NCI-H460 (cell line): ENCODE measurements at places on chromosomes 2 and 18.

DNA sequence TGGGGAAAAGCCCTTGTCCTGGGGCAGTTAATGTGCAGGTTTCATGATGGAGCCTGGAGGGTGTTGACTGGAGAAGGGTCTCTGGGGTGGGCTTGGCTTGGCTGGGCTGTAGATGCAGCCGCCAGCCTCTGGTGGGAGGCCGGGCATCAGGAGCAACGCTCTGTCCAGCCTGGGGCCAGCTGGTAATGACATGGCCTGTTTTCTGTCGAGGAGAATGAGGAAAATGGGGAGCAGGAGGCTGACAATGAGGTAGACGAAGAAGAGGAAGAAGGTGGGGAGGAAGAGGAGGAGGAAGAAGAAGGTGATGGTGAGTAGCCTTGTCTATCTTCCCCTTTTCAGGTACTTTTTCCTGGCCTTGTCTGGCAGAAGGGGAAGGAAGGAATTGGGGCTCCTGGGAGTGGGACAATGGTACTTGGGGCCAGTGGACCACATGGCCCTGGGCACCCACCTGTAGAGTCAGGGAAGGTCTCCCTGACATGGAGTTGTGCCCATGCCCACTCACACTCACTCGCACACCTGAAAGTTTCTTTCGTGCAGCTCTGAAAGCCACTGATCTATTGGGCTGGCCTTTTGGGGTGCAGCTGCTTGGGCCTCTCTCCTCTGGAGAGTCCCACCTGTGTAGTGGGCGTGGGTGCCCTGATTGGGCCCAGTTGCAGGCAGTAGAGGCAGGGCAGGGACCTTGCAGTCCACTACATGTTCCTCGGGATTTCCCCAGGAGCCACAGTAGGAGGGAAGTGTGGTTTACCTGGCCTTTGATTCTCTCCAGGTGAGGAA lies 3.5 kb downstream of the PTMA start:
- DNase-seq = no peak

DNA sequence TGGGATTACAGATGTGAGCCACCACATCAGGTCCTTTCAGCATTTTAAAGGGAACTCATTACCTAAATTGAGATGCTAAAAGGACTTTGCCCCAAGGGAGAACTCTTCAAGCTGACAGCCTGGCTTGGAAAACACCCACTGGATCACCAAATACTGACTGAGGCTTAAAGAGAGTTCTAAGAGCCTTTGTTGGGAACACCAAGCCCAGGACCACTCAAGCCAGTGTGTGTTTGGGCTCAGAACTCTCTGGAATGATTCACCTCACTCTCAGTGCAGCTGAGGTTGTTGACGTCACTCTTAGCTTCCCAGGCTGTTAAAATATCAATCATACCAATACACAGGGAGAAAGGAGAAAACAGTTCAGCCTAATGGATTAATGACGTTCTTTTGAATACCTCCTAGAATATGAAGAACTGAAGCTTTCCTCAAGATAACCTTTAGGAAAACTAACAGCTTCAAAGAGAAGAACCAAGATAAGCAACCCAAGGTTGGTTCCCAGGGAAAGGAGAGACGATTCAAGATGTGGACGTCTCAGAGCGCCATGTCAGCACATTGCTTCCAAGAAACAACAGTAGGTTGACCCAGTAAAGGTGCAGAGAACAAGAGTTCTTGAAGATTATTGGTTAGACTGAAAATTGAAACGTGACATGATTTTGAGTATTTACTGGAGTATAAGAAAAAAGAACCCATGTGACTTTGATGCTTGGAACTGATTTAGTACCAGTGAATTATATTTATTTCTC lies 48.0 kb upstream of the MGAT4A start:
- no peak for DNase-seq

DNA sequence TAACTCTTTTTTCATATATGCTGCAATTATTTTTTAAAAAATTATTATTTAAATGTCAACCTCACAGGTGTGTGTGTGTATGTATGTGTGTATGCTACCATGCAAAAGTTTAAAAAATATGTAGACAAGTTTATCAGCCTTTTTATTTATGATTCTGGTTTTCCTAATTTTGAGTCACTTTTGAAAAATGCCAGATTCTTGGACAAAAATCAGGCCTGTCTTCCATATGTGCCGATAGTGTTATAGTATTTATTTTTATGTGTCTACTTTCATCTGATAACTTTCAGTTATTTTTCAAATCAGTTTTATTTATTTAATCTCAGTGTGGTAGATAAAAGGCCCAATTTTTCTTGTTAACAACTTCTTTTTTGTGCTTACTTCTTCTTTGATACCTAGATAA lies 176.2 kb downstream of the RDH14 start:
- no peak for DNase-seq

- peak; percentile 41 for DNase-seq
Measured at GRCh38 chr18:25921677-25922421, 168.6 kb downstream of the SS18 start.

GRCh38 chr2:38977047-38977446 lies 87.4 kb downstream of the ARHGEF33 start:
- DNase-seq = no peak

GRCh38 chr18:63160172-63160995 lies 159.2 kb downstream of the BCL2 start:
- DNase-seq = no peak

DNA sequence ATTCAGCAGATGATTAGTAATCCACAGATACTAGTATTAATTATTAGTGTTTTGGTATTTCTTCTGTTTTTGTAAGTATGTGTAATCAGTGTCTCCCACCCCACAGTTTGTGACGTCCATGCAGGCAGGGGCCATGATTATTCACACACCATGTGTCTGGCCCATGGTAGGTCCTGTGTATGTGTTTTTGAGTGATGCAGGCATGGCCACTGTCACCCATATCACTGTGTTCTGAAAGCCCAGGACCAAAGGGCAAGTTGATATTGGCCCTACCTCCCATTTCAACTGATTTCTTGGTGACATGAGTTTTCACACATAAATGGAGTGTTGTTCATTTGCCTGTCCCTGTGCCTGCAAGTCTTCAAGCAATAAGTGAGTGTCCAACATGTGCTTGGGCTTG lies 104.0 kb downstream of the TSHZ1 start:
- no peak for DNase-seq

DNA sequence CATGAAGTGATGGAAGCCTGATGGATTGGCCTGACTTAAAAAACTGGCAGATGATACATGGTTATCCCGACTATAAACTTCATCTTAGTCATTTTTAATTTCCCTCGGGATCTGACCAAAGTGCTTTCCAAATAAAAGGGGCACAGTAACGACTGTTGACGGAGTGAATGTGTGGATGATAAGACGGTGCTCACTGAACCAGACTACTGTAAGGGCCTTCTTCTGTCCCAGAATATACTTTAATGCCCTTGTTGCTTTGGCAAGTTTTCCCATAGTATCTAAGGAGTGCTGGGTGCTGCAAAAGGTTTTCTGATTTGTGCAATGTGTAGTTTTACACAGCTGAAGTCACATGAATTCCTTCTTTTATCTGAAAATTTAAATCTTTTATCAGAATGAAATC lies 373.5 kb downstream of the DSEL start:
- no peak for DNase-seq

DNA sequence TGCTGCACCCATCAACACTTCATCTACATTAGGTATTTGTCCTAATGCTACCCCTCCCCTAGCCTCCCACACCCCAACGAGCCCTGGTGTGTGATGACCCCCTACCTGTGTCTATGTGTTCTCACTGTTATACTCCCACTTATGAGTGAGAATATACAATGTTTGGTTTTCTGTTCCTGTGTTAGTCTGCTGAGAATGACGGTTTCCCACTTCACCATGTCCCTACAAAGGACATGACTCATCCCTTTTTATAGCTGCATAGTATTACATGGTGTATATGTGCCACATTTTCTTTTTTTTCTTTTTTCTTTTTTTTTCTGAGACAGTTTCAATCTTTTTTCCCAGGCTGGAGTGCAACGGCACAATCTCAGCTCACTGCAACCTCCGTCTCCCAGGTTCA lies 284.1 kb upstream of the CYP26B1 start:
- no peak for DNase-seq

DNA sequence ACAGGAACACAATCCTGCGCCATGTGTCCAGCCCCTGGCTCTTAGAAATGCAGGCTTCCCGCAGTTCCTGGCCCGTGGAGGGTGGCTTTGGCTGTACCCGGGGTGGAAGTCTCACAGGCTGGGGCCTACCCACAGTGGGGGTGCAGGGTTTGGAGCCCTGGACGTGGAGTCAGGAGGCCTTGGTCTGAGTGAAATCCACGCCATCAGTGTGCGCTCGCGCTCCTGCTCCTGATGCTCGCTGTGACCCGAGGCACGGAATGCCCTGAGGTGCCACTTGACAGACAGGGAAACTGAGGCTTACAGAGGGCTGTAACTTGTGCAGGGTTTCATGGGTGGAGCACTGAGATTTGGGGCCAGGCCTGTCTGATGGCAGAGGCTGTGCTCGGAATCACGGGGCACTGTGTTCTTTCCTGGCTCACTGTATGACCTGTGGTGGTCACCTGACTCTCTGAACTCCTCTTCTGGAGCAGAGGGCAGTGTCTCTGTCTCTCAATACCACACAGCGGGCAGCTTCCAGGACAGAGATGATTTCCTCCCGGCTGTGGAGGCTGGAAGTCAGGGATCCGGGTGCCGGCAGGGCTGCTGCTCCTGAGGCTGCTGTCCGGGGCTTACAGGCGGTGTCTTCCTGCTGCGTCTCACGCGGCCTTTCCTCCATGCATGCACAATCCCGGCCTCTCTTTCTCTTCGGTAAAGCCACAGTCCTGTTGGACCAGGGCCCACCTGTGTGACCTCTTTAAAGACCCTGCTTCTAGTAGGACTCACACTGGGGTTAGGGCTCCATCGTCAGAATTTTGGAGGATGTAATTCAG lies 25.9 kb upstream of the ALLC start:
- no peak for DNase-seq

DNA sequence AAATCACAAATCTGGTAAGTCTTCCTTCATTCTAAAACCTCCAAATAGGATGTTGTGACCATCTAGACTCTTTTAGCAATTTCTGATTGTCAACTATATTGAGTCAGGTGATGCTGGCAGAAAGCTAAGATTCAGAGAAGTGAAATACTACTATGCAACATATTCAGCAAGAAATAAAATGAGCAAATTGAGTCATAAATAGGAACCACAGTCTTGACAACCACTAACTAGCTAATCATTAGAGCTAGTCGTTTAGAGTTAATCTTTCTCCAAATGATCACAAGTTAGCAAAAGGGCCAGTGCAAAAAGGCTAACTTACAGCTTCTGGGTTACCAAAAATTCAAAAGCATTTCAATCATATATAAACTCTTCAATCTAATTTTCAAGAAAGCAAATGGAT lies 54.5 kb downstream of the ROCK1 start:
- DNase-seq = no peak

DNA sequence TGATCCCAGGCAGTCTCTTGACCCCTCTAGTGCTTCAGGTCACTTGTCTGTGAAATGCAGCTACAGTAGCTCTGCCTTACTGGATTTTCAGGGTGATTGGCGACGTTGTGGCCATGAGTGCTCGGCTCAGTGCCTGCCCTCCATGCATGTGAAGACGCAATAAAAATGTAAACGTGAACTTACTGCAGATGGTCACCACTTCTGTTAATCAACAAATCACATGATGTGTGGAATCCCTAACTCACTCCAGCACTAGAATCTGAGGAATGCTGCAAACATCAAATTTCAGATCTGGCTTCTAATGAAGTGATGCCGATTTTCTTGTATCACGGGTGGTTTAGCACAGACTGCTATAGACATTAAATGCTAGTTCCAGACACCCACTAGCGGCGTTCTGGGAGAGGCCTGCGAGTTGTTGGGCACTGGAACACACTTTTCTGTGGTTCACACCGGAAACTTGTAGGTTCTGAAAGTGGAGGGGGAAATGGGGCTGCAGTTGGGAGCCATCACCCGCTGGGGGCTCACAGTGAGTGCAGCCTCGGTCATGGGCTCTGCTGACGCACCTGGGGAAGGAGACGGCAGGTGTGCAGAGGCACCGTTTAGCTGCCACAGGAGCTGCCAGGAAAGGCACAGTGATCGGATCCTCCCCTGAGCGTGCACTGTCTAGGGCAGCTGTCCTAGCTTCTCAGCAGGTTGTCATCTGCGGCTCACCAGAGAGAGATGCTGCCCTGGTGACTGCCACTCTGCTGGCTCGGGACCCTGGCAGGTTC lies 6.5 kb downstream of the CNDP1 start:
- DNase-seq = no peak

- DNase-seq = peak; percentile 30
Measured at GRCh38 chr2:119517433-119517832, 6.8 kb downstream of the SCTR start.
